ENCODE measurements at places on chromosomes 13 and 19. TPM values are rescaled to one million over a fixed set of nuclear protein-coding genes. Genes with fewer than 3 reads are reported as not detected.

DNA sequence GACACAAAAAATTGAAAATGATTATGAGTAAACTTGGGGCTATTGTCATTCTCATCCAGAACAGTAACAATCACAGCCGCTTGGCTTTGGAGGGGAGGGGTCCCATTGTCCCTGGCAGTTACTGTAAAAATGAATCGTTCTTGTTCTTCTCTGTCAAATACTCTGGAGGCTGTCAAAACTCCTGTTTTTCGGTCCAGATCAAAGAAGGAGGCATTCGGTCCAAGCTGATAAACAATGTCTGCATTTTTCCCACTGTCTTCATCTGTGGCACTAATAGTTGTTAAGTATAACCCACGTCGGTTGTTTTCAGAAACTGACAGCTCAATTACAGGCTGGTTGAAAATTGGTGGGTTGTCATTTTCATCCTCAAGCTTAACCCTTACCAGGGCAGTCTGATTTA, 3.4 kb downstream of the PCDH9 start:
- DNase-seq = no peak

Gene VMAC
- 10.5 TPM for total RNA-seq

- DNase-seq = no peak
Observed at GRCh38 chr19:49880162-49880869, 2.8 kb downstream of the TBC1D17 start.

GRCh38 chr13:98033277-98034247, 80.1 kb downstream of the IPO5 start:
- no peak for DNase-seq

DNA sequence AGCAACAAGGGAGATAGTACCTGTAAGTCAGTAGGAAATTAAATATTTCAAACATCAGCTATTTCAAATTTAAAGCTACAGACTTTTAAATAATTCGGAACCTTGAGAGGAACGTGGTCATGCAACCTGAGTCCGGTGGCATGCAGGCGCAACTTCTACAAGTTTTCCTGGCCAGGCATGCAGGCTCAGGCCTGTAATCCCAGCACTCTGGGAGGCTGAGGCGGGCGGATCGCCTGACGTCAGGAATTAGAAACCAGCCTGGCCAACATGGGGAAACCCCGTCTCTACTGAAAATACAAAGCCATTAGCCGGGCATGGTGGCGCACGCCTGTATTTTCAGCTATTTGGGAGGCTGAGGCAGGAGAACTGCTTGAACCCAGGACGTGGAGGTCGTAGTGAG, 2.2 kb upstream of the ZNF701 start:
- no peak for DNase-seq

GRCh38 chr19:3664879-3665642, 35.2 kb downstream of the PIP5K1C start:
- no peak for DNase-seq

- no peak for DNase-seq
Observed at GRCh38 chr13:110121422-110122083, 185.4 kb downstream of the COL4A1 start.

DNA sequence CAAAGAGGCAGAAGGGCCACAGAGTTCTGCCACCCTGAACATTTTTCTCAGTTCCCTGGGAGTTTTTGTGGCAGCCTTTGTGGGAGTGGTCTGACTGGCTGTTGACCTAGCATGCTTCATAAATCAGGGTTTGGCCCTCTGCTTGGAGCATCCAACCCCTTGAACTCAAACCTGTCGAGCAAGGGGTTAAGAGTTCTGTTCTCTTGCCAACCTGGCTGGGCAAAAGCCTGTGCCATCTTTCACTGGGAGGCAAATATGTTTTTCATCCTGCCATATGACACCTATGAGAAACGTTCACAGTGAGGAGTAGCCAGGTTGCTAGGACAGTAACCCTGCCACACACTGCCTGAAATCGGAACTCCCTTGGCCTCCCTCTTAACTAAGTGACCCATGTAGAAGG, 7.7 kb upstream of the TEX26 start:
- no peak for DNase-seq

Gene FPR2
- not detected for total RNA-seq
